Cortex of kidney (tissue), 1 donor: ENCODE measurements at places on chromosomes 12 and 14.

DNA sequence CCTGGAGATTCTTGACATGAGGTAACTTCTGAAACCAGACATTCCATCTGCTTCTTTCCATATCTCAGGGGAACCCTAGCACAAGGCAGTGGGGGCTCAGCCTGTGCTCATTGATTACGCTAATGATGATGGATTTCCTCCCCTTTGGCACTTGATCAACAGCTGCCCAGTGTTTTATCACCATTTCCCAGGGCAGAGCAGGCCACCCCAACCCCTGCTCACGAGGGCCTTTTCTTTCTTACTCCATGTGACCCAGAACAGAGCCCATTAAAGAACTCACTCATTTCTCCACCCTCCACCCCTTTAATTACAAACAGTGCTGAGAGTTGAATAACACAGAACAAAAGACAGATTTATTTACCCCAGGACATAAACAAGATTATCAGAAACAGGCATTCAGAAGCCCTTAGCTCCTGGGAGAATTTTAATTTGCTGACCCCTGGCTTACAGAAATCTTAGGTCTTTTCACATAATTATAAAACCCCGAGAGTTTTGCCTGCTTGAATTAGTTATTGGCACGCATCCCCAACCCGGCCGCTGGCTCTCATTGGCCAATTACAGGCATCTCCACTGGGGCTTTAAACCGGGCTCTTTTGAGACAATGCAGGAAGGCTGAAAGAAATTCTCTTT is 32.0 kb upstream of the CCDC60 start:
- DNase-seq = no peak

DNA sequence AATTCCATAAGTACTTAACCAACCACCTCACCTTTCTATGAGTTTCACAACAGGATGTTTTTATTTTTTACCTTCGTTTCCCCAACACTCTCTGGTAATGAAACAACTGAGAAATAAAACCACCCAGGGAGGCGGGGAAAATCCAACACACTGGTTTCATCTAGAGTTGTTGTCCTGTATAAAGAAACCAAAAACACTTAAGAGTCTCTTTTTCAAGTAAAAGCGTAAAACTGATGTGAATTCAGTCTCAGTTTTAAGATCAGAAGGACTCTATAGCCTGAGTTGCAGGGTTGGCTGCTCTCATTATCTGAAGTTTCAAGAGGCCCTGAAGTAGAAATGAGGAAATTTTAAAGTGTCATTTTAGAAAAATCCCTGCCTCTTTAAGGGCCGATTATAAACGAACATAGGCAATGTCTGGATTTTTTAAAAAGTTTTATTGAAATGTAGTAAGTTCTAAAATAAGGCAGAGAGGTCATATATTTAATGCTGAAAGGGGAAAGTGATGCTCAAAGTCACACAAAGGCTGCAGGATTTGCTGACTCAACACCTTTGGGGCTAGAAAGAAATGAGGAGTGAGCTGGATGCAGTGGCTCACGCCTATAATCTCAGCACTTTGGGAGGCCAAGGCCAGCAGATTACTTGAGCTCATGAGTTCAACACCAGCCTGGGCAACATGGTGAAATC is 27.2 kb downstream of the HIGD1C start:
- no peak for DNase-seq

DNA sequence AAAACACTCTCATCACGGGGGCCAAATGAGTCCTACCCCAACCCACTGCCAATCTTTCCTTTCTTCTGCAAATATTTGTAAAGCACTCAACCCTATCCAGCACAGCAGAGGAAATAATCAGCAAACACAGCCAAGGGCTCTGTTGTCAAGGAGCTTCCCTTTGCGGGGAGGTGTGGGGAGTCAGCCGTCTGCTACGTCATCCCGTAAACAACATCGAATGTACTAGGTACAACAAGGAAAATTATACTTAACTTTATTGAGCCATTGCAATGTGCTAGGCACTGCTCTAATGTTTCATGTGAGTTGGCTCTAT is 22.8 kb downstream of the TMEM63C start:
- DNase-seq = no peak

DNA sequence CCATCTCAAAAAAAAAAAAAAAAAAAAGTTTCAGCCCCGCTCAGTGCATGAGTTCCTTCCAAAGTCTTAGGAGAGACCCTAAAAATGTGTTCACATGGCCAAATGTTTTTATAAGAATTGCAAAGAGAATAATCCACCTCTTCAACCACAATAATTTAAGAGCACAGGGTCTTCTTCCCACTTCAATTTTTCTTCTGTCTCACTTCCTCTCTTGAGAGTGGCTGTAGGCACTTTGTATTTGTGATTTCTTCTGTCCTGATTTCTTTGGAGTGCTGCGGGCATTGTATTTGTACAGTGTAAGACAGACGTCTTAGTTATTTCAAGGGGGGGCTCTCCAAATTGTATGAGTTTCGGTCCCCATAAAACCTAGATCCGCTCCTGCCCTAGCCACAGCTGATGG is 58.3 kb downstream of the C12orf56 start:
- no peak for DNase-seq

GRCh38 chr14:92225731-92226130 is 97.2 kb upstream of the SLC24A4 start:
- DNase-seq = no peak

DNA sequence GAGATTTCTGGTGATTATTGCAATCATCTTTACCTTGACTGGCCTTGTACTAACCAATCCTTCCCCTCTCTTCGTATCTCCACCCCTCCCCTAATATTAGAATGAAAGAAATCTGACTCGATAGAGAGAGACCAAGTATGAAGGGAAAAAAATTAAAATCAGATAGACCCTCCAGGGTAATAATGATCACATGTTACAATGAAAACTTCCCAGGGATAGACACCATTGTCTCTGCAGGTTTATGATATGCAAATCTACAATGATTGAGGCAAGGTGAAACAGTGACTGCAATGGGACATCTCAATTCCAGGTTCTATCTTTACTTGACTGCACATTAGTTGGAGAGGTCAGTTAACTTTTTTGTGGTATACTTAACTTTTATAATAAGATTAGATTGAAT is 1.5 kb upstream of the NFKBIA start:
- no peak for DNase-seq

DNA sequence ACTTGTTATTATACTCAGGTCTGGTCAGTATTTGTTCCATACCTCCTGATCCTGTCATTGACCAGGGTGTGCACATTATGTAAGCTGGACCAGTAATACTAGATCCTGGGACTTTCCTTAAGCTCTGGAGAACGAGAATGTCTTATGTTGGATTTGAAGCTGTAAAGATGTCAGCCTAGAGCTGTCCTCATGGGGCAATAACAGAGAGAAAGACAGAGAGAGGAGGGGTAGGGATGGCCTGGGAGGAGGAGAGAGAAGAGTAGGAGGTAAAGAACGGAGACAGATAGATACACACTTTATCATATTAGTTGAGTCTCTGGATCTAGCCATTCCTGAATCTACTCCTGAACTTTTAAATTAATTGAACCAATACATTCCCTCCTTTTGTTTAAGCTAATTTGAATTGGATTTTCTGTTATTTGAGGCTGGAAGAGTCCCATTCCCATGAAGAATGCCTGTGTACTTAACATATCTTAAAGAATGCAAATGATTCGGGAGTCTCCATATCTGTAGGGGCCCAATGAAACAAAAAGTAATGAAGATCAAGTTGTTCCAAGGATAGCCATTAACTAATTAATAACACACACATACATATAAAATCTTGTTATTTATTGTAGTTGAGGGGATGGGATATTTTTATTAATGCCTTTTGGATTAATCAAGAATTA is 55.9 kb downstream of the PLEKHA5 start:
- DNase-seq = no peak

DNA sequence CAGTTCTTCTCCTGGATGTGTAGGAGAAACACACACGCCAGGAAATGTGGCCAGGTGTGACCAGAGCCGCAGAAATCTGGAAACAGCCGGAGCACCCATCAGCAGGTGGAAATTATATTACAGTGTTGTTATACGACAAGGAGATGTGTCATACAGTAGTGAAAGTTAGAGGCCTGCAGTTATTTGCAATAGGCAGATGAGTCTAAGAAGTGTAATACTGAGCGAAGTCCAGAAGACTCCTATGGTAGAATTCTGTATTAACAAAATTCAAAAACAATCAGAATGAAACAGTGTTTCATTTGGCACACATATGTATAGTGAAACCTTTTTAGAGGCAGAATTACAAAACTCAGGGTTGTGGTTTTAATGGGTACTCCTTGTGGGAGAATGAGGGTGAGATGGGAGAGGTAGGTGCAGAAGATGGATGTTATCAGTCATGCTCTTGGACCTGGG is 39.3 kb upstream of the AMN start:
- DNase-seq = no peak

DNA sequence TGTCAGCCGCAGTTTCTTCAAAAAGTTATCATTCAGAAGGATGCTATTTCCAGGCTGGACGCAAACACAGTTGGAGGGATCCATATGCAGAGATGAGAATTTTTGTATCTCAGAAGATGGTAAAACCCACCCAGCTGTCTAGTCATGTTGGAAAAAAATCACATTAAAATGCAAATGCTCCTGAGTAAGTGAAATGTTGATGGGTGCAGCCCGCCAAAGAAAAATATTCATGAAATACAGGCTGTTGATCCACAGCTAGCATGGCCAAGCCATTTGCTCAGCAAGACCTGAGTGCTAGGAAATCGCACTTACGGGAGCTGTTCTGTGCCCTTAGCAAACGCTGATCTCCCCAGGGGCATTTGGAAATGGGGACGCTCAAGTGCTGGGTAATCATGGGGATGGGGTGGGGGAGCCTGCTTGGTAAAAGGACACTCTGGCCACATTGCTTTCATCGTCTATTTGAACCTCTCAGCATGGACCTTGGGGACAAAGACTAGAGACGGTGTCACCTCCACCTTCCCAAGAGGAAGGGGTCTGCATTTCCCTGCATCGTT is 25.7 kb downstream of the TUNAR start:
- no peak for DNase-seq

DNA sequence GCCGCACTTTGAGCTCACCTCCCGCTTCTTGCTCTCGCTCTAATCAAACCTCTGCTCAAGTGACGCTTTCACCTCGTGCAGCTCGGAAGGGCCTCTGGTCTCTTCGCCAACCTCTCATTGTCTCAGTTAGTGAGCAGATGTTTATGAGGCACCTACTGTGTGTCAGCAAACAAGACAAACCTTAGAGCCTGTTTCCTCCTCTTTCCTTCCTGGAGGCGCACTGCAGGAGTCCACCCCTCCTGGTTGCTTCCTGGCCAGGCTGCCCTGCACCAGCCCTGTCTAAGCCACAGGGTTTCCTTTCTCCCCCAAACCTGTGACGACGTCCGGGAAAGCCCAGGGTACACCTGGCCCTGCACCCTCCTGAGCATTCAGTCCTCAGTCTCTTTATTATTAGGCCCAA is 84.2 kb downstream of the PHETA1 start:
- no peak for DNase-seq

DNA sequence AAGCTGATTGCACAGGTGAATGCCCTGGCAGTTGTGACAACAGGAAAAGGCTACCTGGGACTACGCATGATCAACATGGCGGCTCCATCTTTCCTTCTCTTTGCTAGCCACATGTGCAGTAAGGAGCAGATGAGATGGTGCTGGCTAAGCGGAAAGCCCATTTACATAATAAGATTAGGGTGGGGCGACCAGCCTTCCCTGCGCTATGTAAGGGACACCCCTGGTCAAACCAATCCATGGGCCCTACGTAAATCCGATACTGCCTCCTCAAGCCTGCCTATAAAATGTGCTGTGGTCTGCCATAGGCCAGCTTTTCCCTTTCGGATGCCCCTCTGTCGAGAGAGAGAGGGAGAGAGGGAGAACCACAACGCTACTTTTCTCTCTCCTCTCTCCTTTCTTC is 31.0 kb upstream of the BTG1 start:
- no peak for DNase-seq

DNA sequence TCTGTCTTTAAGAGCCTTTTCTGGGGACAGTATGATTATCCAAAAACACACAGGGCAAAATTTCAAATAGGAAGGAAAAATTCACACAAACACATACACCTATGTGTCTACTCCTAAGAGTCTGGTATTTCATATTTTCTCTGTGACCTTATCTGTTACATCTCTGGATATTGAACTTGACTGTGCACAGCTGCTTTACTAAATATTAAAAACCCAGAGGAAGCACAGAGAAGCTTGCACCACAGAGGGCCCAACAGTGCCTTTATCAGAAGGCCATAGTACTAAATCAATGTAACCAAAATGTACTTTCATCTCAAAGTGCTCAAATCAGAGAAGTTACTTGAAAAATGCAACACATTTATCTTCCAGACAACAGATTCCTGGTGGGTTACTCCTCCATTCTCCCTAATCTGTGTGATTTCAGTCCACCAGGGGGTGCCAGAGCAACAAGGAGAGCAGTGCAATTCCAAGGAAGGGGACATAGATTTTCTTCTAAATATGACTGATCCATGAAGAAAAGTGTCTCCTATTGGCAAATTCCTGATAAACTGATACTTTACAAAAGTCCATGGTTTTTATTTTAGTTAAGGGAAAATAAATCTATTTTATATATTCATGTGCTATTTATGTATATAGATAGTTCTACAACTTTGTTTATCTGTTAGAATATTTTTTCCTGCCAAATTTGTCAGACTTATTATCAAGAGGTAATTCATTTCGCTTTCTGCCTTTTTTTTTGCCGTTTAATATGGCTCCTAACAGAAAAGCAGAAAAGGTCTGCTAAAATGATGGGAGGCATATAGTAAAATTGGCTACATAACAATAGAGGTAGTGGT is 617.6 kb downstream of the LRFN5 start:
- DNase-seq = no peak

DNA sequence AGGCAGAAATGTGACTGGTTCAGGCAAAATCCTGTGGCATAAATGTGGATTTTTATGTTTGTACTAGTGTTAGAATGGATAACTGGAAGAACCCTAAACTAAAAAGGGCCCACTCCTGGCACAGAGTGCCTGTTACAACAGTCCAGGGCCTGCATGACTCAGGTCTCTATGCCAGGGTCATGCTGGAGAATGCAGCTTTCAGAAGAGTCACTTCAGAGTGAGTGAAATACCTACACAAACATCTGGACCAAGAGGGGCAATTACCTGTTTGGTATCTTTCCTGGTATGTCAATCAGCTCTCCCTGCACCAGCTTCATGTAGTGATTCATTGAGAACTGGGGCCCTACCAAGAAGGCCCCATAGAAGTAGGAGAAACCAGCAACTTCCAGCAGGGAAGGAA is 10.0 kb downstream of the EMG1 start:
- no peak for DNase-seq

DNA sequence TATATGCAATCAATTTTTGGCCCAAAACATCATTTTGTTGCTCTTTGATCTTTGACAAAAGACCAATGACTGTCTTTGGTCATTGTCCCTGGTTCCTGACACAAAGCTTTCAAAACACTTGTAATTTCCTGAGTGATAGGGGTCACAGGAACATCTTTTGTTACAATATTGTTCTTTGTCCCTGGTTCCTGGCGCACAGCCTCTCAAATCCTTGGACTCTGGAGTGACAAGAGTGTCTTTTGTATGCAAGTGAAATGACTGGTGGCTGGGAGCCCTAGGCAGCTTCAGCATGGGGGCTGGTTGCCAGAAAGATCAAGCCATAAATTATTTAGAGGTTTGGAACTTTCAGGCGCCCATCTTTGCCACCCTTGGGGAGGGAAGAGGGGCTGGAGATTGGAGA is 53.9 kb downstream of the DNAH10 start:
- DNase-seq = no peak

- DNase-seq = no peak
Measured at GRCh38 chr14:39680777-39681176, 248.5 kb upstream of the FBXO33 start.
